ENCODE measurements at places on chromosomes 1 and 21.

DNA sequence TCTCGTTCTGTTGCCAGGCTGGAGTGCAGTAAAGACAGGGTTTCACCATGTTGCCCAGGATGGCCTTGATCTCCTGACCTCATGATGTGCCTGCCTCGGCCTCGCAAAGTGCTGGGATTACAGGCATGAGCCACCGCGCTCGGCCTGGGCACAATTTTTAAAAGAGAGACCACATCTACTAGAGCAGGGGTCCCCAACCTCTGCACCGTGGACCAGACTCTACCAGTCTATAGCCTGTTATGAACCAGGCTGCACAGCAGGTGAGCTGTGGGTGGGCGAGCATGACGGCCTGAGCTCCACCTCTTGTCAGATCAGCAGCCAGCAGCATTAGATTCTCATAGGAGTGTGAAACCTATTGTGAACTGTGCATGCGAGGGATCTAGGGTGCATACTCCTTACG lies 20.8 kb downstream of the TNNT2 start:
- no peak for DNase-seq

DNA sequence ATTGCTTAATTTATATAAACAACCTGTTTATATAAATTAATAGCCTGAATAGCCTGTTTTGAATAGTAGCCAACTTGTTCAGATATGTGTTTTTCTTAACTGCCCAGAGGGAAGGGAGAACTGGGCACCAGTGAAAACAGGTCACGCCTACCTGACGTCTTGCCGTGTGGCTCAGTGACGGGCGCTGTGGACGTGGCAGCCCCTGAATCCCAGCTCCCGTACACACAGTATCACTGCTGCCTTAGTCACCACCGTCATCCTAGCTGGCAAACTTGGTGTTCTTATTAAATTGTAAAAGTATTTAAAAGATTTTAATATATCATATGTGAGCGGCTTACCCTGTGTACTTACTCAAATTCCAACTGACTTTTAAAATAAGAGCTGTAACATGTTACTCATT lies 35.4 kb upstream of the TRAPPC10 start:
- no peak for DNase-seq

GRCh38 chr1:240099329-240099728 lies 7.6 kb downstream of the FMN2 start:
- no peak for DNase-seq

GRCh38 chr1:236717811-236718210 lies 31.5 kb downstream of the ACTN2 start:
- no peak for DNase-seq

DNA sequence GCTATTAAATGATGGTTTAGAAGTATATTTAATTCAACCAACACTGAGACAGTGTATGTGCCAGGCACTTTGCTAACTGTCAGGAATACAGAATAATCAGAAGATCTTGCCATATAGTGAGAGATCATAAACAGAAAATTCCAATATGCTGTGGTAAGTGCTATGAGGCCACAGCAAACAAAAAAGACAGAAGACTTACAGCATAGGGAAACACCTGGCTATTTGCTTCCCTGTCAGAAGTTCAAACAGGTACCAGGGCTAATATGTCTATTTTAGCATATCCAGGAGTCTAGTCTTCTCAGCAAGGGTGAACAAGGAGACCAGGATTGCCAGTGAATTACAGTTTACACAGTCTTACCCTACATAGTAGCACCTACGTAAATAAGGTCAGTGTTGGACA lies 30.4 kb downstream of the TRIT1 start:
- DNase-seq: no peak

DNA sequence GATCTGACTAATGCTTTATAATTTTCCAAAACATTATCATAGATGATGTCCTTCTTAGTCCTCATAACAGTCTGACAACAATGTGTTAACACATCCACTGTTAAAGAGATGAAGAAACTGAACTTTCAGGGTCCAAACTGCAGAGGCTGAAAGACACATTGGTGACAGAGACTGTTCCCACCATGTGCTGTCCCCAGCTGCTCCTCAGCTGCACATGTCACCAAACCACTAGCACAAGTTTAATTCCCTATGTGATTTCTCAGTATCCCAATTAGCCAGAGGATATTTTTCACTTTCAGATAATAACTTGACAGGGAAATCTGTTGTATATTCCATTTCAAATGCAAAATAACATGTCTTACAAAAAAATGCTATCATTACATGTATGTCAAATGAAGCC lies 24.6 kb downstream of the LAMC2 start:
- DNase-seq: no peak

GRCh38 chr1:22157359-22157966 lies 14.6 kb upstream of the WNT4 start:
- DNase-seq: no peak

DNA sequence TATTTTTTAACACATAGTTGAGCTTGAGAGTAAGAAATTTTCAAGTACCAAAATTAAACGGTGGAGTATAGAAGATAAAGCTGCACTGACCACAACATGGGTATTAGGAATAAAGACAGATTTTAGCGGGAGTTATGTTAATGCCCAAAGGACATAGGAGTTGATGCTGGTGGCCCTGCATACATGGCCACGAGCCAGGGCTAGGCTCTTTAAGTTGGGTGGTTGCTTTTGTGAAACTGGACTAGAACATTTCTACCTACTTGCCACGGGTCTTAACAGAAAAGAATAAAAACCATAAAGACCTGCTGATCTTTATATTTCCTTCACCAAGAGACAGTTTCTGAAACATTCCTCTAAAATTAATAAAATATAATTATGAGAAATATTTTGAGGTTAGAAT lies 14.9 kb downstream of the EDEM3 start:
- DNase-seq: no peak

DNA sequence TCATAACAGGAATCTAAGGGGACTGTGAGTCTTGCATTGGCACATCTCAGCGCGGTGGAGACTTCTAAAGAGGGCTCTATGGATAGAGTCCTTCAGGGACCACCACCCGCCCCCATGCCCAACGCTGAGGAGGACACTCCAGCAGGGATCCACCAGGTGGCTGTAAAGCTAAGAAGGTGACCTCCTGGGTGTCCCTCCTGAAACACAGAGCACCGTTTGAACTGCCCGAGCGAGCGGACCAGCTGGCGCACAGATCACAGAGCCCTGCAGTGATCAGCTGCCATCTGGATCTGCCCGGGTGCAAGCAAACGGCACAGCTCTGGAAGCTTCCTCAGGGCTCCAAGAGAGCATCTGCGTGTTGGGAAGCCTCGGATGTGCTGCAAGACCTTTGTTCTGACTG lies 51.3 kb upstream of the LYST start:
- DNase-seq: no peak

DNA sequence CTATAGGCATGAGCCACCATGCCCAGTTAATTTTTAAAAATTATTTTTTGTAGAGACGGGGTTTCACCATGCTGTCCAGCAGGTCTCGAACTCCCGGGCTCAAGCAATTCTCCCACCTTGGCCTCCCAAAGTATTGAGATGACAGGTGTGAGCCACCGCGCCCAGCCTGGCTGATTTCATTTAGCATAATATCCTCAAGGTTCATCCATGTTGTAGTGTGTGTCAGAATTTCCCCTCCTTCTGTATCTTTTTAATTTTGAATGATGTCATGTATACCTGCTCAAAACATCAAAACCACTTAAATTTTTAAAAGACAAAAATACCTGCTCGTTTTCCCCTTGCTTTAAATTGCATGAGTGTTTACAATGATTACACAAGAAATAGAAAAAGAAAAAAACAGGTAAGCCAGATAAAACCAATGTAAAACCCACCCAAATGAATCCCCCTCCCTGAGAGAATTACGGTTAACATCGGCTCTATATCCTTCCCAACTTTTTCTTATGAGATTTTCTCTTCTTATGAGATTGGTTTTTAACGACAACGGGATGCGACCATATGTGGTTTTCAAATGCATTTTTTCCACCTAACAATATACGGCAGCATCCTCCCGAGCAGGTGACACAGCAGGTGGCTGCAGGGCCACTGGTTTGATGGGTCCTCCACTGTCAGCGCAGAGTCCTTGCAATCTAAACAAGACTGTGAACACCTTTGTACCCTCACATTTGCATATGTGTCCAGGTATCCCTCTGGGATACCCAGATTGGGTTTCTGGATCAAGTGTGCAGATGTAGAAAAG lies 22.1 kb downstream of the IFFO2 start:
- no peak for DNase-seq

GRCh38 chr1:222046684-222047263 lies 304.9 kb upstream of the DUSP10 start:
- DNase-seq: no peak

GRCh38 chr1:111778541-111779051 lies 22.9 kb downstream of the DDX20 start:
- no peak for DNase-seq

GRCh38 chr1:42932442-42932941 lies 26.2 kb downstream of the SLC2A1 start:
- DNase-seq: no peak

Data from ACHN (cell line).